ENCODE measurements at places on chromosomes 5 and 9.

DNA sequence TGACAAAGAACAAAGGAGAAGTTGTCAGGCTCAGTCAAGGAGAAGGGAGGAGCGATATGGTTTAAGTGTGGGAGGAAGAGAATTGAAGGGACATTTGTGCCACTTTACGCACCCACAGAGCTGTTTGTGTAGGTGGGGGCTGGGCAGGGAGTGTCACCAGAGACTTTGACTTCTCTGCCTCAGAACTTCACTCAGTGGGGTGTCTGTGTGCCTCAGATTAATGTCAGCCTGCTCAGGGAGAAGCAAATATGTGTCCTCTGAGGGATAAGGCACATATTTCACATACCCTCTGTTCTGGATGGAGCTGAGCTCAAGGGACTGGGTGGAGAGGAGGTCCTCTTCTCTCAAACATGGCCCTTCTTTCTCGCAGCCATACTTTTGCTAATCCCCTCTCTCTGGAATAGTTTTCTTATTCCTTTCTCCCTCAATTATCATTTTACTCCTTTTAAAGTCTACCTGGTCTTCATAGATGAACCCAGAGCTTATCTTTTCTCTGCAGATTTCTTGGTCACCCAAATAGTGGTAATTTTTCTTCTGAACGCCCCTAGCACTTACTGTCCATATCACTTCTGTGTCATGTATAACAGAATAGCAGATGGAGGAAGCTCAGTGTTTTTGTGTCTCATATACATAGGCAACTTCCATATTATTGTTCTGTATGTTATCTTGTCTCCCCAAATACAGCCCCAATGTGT is 77.0 kb downstream of the IQGAP2 start:
- DNase-seq = no peak

DNA sequence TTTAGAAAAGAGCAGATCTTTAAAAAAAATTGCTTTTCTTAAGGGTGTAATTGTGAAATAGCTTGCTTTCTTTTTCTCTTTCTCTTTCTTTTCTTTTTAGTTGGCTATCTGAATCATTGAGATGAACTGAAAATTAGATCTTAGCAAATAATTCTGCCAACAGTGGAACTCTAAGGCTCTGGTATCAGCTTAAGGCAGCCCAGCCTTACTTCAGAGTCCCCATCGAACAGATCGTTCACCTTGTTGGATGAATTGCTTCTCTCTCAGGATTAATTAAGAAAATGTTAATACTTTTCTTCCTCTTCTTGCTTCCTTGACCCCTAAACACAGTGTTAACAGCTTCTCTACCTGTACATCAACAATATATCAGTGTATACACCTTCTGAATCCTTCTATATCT is 92.1 kb downstream of the ZCCHC7 start:
- DNase-seq = no peak

GRCh38 chr5:6900247-6901227 is 187.3 kb downstream of the TENT4A start:
- DNase-seq = peak; percentile 100

- DNase-seq = no peak
These were observed 169.9 kb downstream of the EFNA5 start for GRCh38 chr5:107500840-107501239.

DNA sequence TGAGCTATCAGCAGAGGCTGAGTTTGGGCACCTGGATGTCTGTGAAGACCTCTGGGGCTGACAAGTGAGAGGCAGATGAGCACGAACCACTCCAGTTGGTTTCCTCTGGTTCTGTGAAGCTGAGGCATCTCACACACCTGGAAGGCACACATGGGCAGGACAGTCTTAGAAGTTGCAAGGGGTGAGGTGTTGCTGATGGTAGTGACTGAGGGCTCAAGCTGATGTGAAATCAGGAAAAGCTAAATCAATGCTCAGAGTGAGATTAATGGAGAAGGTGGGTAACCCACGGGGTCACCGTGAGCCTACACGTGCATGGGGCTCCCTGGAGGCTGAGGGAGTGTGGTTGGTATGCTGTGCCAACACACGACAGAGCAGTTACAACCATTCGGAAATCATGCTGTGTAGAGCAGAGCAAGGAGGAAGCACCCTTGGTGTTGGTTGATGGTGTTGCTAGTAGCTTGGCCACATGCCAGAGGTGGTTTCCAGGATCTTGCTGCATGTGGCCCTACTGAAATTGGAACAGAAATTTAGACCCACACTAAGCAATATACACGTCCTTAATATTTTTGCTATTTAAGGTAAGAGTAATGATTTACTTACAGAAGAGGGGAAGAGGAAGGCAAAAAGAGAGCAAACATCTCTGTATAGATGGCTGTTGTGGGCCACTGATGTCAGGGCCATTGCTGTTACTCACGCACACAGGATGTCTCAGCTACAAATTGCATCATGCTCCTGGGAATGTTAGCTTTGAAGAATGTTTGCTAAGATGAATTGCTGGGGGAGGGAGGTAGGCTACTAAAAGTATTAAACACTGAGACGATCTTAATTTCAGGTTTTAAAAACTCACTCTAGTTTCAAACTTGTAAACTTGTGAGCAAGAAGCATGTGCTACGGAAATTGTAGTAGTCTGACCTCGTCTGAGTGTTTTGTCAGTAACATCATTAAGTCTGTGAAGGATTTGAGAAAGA is 170.5 kb downstream of the ARHGEF28 start:
- no peak for DNase-seq

DNA sequence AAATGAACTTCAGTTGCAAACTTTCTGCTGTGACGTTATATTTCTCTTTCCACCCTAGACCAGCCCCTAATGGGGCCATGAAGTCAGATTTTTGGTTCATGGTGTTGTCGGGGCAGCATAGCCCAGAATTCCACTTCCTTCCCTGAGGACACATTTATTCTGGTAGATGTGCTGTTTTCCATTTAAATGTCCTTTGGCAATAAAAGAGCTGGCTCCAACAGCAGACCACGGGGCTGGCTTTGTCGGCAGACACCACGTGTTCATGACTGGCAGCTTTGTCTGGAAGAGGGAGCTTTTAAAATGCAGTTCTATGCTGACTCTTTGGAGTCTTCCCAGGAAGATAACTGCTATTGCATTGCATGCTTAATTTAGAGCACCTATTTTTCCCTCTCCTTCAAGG is 17.6 kb upstream of the LCP2 start:
- DNase-seq = no peak

Measured in NCI-H748 treated with DMSO at 0.1 percent for 48 hours (cell line).